ENCODE measurements at places on chromosomes 4 and X.
A peak's percentile ranks its signal among the peaks of the same experiment; 100 is the strongest.

- no peak for DNase-seq
Measured at GRCh38 chrX:7926914-7927258, 327 bp downstream of the PNPLA4 start.

GRCh38 chr4:123522081-123522480, 125.5 kb downstream of the SPRY1 start:
- DNase-seq, result no peak

DNA sequence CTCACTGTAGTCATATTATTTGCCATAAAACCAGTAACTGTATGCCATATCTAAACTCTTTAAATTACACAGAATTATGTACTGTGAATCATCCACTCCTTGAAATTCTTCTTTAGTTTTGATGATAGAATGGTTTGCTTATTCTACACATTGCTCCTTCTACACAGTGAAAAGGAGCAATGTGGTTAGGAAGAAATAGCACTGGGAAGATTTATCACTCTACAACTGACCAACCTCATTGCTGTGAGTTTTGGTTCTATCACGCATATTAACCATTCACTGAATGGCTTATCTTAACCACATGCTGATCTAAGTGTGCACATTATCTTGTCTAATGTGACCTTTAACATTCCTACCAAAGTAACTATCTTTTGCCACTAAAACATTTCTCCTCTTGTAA, 415.7 kb upstream of the NDST4 start:
- DNase-seq, result no peak

DNA sequence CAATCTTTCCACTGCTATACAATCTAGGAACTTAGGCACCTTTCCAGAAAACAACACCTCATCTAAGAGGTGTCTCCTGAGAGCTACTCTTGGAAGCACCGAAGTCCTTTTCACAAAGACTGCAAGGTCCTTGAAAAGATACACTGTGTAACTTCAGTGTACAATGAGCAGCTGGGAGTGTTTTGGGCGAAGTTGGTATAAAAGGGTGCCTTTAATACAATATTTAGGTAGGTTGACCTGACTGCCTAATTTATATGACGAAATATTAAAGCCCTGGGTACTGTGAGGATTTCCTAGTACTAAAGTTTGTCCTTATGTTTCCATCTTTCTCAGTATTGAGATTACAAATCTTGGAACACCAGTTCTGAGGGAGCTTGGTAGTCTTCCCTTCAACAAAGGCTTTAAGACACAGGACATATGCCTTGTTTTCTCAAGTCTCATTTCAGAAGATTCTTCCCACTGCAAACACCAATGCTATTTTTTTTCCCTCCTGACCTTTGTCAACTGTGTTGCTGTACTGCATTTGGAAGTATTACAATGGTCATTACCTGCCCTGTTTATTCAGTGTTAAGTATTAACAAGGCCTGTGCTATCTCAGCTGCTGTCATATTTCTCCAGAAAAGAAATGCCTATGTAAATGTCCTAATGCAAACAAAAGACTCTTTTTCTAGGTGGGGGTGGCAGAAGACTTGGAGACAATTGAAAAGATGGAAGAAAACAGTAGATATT, 134.2 kb downstream of the MAML3 start:
- DNase-seq, result no peak

DNA sequence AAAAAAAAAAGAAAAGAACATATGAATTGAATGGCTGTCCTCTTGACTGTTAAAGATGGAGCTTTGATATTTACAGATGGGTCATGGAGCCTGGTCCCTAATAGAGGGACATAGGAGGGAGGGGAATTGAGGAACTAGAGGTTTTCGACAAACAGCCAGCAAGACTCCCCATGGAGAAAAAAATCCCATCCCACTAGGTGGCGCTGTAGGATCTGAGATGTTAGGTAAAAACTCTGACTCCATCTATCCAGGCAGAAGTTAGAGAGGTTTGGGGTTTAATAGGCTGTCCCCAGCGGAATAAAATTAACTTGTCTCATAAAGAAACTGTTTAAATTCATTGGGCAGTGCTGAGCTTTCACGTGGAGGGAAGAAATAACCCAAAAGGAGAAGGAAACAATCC, 45.9 kb downstream of the HMGB2 start:
- peak; percentile 10 for DNase-seq

DNA sequence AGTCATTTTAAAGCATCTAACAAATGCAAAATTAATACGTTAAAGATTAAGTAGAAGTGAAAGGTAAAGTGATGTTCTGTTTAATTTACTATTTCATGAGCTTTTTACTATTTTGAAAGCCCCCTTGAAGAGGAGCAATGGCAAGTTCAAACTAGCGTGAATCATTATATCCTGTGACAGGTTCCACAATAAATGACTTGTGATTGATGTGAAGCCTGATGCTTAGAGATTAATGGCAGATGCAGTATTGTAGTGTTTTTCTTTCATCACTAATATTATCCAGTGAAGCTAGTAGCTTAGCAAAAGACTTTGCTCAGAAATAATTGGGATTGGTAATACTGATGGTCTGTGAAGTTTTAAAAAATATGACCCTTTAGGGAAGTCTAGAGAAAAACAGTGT, 57.3 kb downstream of the STOX2 start:
- DNase-seq, result no peak

- DNase-seq, result no peak
Measured at GRCh38 chr4:143514901-143515300, 1.4 kb downstream of the SMARCA5 start.

DNA sequence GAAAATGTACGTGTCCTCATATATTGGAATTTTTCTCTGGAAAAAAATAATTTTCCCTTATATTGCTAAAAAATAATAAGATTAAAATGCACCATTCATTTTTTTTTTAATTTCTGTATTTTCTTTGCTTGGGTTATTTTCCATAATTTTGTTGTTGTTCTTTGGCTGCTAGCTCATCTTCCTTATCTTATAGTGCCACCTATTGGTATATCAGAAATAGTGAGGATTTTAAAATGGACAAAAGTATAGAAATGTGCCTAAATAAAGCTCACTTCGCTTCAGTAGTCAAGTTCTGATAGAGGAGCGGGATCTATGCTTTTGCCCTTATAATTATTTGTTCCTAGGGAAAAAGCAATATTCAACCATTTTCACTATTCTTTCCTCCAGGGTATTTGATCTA, 134.8 kb downstream of the NAP1L3 start:
- no peak for DNase-seq

GRCh38 chr4:41189076-41189475, 25.3 kb downstream of the APBB2 start:
- no peak for DNase-seq

DNA sequence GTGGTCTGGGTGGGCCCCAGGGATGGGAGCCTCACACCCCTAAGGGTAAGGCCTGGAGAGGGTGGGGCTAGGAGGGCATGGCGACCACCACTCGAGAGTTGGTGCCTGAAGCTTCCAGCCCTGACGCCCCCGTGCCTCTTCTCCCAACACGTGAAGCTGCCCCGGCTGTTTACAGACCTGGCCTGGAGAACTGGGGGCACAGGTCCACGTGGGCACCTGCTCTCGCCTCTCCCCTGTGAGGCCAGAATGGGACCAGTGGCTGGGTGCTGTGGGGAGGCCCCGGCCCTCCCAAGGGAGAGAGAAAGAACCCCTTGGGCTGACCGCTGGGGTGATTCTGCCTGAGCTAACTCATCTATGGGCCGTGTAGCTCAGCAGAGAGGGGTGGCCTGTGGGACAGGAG, 15.5 kb downstream of the NAT8L start:
- DNase-seq, result no peak

GRCh38 chr4:24315056-24315455, 269.3 kb downstream of the DHX15 start:
- no peak for DNase-seq

Data from epithelial cell of prostate (primary cell).